ENCODE measurements at places on chromosomes 16 and 17.

- no peak for DNase-seq
Observed at GRCh38 chr17:5785867-5786509, 201.7 kb upstream of the NLRP1 start.

DNA sequence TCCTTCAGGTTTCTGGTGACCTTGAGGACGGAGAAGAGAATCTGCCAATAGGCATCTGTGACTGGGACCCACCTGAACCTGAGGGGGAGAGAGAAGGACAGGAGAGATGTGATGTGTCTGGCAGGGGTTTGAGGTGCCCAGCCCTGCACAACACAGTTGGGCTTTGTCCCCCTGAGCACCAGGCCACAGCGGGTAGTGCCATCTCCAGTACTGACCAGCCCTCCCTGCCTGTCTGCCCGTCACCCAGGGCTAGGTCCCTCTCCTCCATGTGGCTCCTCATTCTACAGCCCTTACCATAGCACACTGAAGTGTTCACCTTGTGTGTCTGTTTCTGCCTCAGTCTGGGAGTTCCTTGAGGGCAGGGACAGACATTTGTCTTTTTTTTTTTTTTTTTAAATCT lies 30.8 kb downstream of the NLRP1 start:
- DNase-seq, result no peak

DNA sequence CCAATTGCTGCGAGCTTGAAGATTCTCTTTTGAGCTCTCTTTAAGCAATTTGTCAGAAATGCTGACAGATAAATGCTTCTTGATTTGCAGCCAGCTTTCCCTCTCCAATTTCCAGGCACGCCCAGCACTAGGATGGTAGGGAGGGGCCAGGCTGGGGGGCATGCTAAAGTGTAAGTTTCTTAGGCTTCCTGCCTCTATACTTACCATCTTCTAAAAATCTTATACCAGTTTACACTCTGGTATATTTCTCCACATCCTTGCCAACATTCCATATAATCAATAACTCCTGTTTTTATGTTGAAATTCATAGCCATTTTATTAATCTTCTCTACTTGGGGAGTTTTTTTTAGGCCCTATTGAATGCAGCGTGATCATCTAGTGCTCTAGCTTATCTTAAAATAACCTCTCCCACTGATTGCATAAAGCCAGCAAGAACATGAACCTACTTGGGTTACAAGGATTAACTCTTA lies 17.5 kb downstream of the ACSF2 start:
- DNase-seq, result no peak

DNA sequence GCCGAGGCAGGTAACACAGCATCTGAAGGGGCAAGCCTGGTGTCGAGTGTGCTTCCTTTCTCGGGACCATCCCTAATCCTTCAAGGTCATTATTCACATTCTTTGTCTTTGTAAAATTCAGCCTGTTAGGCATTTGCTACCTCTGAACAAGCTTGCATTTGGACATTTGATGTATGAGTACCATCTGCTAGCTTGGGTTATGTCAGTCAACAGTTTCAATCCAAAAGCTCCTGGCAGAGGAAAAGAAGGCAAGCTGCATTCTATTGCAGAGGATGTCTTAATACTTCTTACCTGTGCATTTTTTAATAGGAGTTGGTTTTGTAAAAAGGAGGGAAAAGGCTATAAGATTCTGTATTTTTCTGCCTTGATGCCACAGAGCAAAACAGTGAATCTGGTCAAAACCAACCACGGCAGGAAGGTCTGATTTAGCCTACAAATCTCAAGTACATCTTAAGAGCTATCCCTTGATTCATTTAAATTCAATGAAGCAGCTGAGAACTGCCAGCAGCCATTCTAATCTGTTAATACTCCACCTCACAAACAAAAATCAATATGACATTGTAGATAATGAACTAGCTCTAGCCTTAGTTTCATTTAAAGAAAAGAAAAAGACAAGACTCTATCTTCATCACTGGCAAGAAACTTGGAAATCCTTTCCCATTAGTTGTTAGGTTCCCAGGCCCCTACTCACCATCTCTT lies 39.0 kb downstream of the TEX2 start:
- no peak for DNase-seq

- no peak for DNase-seq
Observed at GRCh38 chr17:80950466-80951120, 41.0 kb upstream of the CHMP6 start.

- peak; percentile 36 for DNase-seq
Observed at GRCh38 chr16:84648595-84649510, 542 bp downstream of the KLHL36 start.

- DNase-seq, result no peak
Observed at GRCh38 chr16:70152578-70153302, 20.8 kb upstream of the CLEC18C start.

DNA sequence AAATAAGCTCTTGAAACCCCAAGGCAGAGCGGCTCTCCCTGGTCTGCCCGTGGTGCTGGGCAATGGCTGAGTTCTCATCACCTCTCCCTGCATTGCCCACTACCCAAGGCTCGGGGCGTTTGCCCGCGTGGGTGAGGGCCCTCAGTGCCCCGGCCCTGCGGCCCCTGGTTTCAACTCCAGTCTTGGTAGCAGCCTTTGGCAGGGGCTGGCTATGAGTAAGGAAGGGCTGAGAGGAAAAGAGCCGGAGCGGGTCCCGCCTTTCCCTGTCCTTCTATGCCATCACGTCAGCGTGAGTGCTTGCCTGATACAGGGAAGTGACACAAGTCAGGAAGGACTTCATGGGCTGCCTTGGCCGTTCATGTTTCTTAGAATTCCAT lies 71.7 kb upstream of the CBX4 start:
- no peak for DNase-seq

All from effector memory CD8-positive, alpha-beta T cell (primary cell).